Mesothelial cell of epicardium (in vitro differentiated cells): ENCODE measurements at places on chromosomes 3 and 15.

GRCh38 chr15:48021336-48022086 is 99.3 kb upstream of the SLC24A5 start:
- no peak overlapping the region for H3K27ac ChIP-seq
- no peak for DNase-seq
- peaks cover 3% of the 10 kb centered on the region for H3K27me3 ChIP-seq
- no peaks in the 10 kb centered on the region for H3K36me3 ChIP-seq
- peaks cover 5% of the 10 kb centered on the region for H3K4me1 ChIP-seq
- H3K4me3 ChIP-seq, result no peak overlapping the region

DNA sequence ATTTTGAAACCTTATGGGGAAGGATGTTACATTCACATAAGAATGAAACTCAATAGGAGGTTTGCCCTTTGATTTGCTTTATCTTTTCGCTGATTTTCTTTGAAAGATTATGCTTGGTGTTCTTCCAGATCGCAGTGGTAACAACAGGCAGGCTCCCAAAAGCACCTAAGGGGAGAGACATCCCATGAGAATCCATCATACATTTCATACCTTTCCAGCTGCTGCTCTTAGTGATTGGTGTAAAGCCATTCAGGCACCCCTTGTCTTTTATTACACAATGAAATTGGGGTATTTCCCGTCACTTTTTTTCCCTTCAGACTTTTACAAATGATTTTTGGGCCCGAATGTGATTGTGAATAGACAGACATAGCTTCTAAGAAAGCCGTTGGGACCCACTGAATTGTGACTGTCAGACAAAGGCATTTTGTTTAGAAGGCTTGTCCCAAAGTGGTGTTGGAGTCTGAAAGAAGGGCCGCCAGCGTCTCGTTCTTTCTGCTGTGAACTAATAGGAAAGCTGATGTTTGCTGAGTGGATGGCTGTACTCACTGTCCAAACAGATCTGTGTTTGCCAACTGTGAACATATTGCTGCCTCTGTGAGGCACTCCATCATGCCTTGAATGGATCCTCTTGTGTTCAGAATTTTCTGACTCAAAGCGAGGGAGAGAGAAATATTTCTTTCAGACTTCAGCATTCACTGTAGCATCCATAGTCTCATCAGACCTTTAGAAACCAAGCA is 164.3 kb downstream of the FNDC3B start:
- DNase-seq, result no peak
- H3K27me3 ChIP-seq, result no peaks in the 10 kb centered on the region
- H3K4me3 ChIP-seq, result no peak overlapping the region

DNA sequence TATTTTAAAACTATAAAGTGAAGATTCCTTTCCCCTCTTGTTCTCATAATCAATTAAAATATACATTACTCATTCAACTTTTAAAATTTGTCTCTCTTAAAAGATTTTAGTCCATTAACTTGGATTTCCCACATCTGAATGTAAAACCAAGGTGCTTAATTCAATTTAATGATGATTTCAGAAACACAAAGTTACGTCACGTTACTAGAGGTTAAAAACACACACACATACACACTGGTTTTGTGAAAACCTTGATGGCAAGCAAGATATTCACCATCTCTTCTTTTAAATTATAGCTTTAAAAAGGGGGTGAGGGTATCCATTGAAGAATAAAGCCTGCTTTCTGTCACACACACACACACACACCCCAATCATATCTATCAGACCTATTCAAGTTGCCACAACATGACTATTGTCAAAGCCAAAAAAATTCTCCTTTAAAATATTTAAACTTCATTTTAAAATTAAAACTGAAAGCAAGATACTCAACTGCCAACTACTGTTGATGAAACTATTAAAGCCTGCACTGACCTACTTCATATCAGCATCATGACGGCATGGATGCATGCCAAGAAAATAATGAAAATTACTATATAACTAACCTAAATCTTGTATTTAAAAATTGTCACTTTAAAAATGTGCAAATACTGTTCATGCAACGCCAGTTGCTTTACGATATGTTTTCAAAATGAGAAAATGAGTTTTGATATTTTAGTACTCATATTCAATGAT is 2.1 kb downstream of the RFX7 start:
- H3K27me3 ChIP-seq, result no peaks in the 10 kb centered on the region
- DNase-seq, result no peak
- peaks cover 45% of the 10 kb centered on the region for H3K4me1 ChIP-seq
- H3K36me3 ChIP-seq, result peaks cover 14% of the 10 kb centered on the region

DNA sequence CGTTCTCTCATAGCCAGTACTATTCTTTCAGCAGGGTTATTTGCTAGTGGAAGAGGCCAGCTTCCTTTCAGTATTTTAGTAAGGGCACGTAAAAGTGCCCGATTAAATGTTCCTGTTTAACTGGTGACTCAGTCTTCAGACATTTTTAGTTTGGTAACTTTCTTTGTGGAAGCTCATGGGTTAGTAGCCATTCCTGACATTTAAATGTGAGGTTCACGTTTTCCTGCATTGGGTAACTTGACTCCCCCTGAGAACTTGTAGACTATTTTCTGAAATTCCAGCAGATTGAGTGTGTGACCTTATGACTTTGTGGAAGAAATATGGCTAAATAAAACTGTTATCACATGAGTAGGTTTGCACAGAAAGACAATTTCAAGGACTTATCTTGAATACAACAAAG is 16.9 kb downstream of the ABHD2 start:
- no peaks in the 10 kb centered on the region for H3K36me3 ChIP-seq
- peaks cover 13% of the 10 kb centered on the region for H3K4me1 ChIP-seq
- peak overlapping the region; percentile 80 for H3K27ac ChIP-seq

- H3K27ac ChIP-seq, result peak overlapping the region; percentile 72
- peak overlapping the region; percentile 92 for H3K4me3 ChIP-seq
- peaks cover 18% of the 10 kb centered on the region for H3K4me1 ChIP-seq
- peak; percentile 70 for DNase-seq
- H3K27me3 ChIP-seq, result peaks cover 25% of the 10 kb centered on the region
- no peaks in the 10 kb centered on the region for H3K36me3 ChIP-seq
Measured at GRCh38 chr3:96813134-96813819, 1.1 kb upstream of the EPHA6 start.

DNA sequence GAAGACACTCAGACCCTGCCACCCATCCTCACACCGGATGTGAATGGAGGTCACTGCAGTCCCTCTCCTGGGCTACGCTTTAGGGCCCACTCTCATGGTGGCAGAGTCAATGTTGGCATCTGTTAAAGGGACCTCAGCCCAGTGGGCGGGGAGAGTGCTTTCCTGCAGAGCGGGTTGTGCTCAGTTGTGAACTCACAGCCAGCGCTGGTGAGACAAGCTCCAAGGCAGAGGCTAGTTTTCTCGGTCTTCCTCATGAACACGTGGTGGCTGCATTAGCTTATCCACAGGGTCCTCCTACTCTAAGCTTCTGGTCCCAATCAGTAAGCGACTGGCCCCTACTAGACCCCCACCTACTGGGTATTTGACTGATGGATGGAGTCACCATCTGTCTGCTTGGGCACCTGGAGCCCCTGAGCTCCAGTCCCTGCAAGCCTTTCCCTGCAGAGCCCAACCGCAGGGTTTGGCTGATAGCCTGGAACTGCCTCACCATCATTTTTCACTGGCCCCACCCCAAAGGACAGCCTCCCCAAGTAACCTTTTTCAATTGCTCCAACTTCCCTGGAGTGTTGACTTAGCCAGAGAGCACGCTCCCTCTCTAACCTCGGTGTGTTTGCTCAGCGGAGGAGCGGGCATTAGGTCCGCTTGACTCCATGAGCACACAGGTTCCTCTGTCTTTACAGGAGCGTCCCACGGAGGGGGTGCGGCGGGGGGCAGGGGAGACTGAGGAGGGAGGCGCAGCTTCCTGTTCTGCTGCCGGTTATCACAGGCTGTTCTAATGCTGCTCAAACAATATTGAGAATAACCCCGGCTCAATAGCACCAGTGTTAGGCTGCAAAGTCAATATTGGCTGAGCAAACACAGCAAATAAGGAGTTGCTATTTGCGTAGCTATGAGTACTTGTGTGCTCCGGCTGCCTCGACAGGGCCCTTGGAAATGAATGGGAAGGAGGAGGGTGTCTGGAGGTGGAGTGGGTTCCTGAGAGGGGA is 141.7 kb downstream of the RPLP1 start:
- H3K36me3 ChIP-seq, result no peaks in the 10 kb centered on the region
- peaks cover 27% of the 10 kb centered on the region for H3K4me1 ChIP-seq
- H3K4me3 ChIP-seq, result no peak overlapping the region
- H3K27ac ChIP-seq, result peak overlapping the region; percentile 74
- DNase-seq, result no peak

GRCh38 chr15:58699769-58700168 is 49.7 kb downstream of the ADAM10 start:
- no peak overlapping the region for H3K4me3 ChIP-seq
- no peak for DNase-seq
- H3K36me3 ChIP-seq, result peaks cover 47% of the 10 kb centered on the region

DNA sequence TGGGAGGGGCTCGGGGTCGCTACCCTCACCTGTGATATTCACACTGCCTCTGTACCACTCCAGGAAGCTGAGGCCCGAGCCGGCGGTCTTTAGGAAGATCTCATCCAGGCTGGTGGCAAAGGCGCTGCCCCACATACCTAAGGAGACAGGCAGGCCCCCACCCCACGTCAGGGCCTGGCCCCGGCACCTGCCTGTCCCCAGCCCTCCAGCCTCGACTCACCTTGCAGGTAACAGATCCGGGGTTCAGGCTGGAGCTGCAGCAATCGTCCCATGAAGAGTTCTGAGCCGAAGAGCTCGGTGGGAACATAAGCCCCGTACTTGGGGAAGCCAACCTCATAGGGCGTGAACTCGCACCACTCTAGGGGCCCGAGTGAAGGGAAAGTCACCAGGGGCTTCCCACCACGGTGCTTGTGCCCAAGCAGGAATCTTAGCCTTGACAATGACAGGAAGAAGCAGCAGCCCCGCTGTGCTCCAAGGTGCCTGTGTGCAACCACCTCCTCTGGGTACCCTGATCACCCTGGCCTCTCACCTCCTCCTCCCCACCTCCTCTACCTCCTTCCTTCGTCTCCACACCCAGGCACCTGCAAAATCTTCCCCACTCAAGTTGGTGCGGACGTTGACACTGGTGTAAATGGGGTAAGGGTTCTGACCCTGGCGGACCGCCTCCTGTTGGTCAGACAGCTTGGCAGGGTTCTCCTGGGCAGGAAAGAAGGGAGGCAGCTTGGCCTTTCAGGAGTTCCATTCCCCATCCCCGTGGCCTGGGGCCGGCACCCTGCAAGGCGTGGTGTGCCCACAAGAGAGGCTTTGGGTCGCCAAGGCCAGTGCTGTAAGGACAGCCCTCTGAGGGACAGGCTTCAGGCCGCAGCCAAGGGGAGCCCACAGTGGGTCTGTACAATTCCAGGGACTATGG is 10.6 kb downstream of the PLA2G4F start:
- H3K4me3 ChIP-seq, result no peak overlapping the region
- no peaks in the 10 kb centered on the region for H3K36me3 ChIP-seq
- peaks cover 15% of the 10 kb centered on the region for H3K27me3 ChIP-seq
- peaks cover 13% of the 10 kb centered on the region for H3K4me1 ChIP-seq
